Islet precursor cell (in vitro differentiated cells): ENCODE measurements at places on chromosomes 6 and 20.

- no peak for DNase-seq
These were observed 40.6 kb downstream of the TXLNB start for GRCh38 chr6:139251045-139251690.

DNA sequence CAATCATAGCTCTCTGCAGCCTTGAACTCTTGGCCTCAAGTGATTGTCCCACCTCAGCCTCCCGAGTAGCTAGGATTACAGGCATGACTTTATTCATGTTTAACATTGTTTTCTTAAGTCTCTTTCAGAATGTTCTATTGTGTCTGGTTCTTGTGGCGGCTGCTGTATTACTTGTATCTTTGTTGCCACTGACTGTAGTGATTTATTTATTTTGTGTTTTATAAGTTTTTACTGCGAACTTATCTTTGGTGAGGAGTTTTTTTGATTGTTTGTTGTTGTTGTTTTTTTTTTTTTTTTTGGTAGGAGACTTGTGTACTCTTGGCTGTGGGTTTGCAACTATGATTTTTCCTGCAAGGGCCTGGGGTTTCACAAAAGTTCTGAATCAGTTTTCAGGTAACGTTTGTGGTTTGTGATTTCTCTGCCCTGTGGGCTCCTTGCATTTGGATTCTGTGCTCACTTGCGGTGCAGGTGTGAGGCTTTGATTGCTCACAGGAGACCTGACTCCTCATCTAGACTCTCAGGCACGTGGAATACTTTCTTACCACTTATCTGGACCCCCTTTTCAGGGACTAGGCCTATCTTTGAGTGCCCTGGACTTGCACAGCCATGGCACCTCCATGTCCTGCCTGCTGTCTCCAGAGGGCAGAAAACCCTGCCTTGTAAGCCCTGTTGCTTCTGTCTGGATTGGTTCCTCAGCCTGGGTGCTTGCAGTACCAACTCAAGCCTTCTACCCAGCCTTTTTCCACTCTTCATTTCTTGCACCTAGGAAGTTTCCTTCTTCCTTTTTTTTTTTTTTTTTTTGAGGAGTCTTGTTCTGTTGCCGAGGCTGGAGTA lies 25.2 kb downstream of the KIF25 start:
- DNase-seq = peak; percentile 30

- peak; percentile 89 for DNase-seq
These were observed 175.1 kb upstream of the JAG1 start for GRCh38 chr20:10848810-10849370.

DNA sequence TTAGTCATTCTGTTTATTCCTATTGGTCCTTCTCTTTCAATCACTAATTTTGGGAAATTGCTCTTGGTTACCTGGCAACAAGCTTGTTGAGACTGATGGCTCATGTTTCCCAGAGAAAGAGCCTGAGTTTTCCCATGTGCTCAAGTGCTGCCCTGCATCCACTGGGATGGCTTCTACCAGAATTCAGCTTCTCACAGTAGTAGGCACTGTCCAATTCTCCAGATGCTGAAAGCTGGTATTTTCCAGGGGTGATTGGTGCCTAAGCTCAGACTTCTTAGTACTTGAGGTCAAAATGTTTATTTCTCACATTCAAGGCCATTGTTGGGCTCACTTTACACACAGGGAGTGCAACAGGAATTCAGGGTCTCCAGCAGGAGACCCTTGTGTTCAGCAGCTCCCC lies 29.1 kb upstream of the SLC2A12 start:
- no peak for DNase-seq

- no peak for DNase-seq
These were observed 57.7 kb downstream of the NFATC2 start for GRCh38 chr20:51484831-51485230.

DNA sequence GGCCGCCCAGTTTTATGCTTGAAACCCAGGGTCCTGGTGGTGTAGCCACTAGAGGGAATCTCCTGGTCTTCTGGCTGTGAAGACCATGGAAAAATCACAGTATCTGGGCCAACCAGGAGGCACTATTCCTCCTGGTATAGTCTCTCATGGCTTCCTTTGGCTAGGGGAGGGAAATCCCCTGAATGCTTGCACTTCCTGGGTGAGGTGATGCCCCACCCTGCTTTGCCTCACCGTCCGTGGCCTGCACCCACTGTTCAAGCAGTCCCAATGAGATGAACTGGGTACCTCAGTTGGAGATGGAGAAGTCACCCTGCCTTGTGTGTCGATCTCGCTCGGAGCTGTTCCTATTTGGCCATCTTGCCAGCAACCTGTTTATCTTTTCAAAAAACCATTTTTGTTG lies 10.1 kb upstream of the ZNF337 start:
- no peak for DNase-seq

DNA sequence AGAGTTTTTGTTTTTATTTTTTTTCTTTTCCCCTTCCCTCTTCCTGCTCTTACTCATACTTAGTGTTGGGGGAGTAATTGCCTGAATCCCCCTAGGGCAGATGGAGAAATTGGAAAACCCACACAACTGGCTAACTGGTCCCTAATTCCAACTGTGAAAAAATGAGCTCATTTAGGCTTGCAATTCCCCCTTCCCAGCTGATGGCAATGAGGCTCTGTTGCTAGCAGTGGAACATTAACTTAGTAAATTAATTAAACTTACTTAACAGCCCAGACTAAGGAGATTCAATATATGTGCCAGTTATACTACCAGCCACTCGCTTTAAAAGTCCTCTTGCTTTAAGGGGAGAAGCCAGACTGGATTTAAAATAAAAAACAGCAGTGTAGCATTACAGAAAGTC lies 76.6 kb downstream of the PKHD1 start:
- DNase-seq = no peak

- DNase-seq = no peak
These were observed 181.2 kb upstream of the JAG1 start for GRCh38 chr20:10854976-10855375.

DNA sequence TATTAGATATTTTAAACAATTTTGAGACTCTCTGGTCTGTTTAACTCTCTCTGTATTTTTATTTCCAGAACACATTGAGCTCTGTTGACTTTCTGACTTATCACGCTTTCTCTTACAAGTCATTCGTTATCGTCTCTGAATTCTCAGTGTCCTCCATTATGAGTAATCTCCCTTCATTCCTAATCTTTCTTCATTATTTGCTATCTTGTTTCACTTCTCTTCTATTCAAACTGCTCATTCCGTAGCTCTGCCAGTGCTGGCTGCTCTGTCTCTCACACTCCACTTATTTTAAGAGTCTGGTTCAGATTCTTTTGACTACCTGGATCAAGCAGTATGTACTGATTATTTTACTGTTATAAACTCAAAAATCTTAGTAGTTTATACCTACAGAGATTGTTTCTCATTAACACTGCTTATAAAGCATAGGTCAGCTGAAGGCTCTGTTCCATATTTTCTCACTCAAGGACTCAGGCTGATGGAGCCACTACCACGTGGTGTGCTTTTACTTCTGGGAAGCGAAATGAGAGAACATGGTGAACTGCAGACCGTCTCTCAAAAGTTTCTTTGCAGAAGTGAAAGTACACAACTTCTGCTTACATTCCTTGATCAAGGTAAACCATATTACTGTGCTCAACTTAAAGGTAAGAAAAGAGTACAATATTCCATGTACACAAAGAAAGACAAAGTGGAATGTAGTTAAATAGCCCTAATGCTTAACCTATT lies 485.2 kb downstream of the GRIK2 start:
- DNase-seq = no peak

GRCh38 chr20:48456366-48457192 lies 371.2 kb downstream of the PREX1 start:
- no peak for DNase-seq

GRCh38 chr6:167467793-167468431 lies 143.0 kb downstream of the TTLL2 start:
- no peak for DNase-seq

DNA sequence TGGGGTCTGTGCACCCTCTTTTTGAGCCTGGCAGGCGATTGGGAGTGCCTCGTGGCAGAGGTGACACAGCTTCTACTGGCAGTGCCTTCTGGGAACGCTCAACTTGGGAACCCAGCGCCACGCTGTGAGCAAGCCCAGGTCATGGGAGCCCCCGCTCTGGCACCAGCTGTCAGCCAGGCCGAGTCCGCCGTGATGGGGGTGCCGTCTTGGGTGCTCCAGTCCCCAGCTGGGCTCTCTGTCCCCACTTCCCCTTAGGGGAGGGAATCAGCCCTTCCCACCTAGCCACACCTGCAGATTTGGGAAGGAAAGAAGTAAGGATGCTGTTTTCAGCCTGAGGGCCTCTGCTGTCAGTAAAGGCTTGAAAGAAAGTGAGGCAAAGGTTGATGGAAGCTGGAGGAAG lies 31.0 kb upstream of the NTSR1 start:
- DNase-seq = no peak

DNA sequence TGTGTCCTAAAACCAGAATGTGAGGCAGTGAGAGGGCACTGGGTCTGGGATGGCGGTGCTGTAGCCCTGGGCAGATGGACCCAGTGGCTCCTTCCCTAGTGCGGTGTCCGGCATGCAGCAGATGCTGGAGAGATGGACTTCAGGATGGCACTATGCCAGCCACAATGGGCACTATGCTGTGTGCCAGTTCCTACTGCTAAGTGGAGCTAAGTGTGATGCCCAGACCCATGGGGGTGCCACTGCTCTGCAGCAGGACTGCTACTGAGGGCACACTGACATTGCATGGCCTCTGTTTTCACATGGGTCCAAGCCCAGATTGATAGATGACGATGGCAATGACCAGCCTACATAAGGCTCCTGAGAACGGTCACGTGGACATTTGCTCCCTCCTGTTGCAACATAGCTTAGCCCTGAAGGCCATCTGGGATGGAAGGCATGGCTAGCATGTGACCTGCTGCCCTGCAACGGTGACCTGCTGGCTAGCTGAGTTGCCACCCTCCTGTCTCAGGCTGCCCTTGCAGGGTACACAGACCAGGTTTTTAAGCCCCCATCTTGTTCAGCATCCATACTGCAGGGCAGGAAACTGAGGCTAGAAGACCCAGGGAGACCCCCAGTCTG lies 31.3 kb upstream of the KCNK16 start:
- DNase-seq = no peak

DNA sequence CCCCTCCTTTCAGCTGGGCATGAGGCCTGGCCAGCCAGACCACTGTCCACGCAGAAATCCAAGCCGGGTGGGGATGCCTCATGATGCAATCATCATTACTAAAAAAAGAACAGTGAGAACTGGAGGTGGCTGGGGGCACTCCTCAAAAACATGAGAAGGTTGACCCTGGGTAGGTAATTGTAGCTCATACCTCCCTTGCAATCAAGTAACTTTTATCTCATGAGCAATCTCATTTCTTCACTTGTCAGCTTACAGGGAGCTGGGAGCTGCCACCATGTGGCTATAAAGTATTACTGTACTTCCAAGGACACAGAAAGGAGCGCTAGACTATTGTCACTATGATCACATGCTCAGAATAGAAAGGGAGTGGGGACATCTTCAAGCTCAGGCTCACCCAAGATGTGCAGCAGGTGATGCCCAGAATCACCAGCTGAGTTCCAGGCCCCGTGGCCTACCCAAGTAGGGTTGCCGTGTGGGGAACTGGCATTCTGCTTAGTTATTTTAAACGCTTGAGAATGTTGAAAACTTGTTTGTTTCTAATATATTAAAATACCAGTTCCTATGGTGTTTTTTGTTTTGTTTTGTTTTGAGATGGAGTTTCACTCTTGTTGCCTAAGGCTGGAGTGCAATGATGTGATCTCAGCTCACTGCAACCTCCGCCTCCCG lies 3.0 kb upstream of the CDH26 start:
- no peak for DNase-seq

- no peak for DNase-seq
These were observed 31.8 kb upstream of the RSPO4 start for GRCh38 chr20:1033751-1034414.

DNA sequence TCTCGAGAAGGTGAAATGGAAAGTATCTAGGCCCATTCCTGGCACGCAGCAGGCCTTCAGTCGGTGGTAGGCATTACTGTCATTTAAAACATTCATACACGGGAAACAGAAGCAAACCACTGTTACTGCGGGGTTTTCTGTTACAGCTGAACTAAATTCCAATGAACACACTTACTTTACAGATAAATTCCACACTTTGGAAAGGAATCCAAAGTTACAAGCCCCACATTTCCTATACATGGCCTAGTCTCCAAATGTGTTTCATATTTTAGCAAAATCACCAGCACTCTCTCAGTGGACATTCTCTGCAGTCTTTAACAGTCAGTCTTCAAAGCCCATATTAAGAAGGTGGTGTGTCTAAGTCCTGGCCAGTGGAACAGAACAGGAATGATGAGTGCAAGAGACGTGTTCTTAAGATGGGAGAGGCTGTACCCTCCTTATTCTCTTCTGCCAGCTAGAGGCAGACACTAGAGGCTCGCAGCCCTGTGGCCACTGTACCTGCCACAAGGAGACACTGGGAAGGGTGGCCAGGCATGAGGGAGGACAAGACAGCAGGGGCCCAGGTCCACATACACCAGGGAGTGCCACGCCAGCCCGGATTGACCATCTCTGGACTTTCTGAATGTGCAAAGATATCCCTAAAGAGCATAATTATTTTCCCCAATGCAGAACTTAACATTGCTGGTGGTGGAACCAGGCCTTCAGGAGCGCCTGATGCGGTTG lies 76.4 kb downstream of the CDC5L start:
- no peak for DNase-seq

GRCh38 chr6:168708526-168708925 lies 267.5 kb downstream of the SMOC2 start:
- DNase-seq = peak; percentile 3

DNA sequence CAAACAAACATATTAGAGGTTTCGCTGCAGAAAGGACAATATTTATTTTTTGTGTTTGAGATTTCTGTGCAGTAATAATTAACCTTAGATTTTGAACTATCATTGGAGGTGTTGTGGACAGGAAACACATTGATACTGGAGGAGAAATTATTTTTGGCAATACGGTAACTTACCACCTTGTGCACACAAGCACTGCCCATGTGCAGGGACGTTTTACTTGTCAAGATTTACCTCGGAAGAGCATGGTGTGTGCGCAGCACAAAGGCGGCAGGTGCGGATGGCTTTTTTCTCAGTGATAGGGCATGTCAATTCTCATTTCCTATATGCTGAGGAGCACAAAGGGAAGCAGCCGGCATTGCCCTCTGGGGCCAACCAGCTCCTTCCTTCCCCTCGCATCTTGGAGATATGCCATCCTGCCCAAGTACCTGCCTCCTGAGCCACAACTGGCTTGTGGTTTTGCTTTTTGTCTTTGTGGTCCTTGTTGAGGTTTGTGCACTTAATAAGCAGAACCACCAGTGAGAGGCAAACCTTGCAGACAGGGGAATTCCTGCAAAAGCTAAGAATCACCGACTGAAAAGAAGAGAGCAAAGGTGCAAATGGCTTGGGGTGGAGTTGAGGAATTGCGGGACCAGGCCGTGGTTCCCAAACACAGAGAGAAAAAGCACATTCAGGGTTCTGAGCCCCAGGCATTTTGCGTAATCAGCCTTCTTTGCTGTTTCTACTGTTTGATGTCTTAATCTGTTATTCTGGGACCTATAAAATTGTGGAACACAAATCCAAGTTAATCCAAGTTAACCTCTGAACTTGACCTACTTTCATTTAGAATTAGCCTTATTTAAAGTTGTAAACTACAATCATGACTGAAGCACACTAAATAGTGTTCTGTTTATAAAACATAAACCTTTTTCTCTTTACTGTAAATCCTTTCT lies 21.9 kb downstream of the SAMD5 start:
- no peak for DNase-seq
